Activated naive CD4-positive, alpha-beta T cell treated with anti-CD3 and anti-CD28 coated beads, Interleukin-2, amount 10 ng/mL, durations not matched to agents 7 days and 5 days (primary cell): ENCODE measurements at places on chromosomes 11 and 22.

- DNase-seq: no peak
Observed at GRCh38 chr22:29145321-29146072, 60.2 kb upstream of the EMID1 start.

GRCh38 chr11:83449338-83449913 lies 163.3 kb upstream of the CCDC90B start:
- DNase-seq: no peak

DNA sequence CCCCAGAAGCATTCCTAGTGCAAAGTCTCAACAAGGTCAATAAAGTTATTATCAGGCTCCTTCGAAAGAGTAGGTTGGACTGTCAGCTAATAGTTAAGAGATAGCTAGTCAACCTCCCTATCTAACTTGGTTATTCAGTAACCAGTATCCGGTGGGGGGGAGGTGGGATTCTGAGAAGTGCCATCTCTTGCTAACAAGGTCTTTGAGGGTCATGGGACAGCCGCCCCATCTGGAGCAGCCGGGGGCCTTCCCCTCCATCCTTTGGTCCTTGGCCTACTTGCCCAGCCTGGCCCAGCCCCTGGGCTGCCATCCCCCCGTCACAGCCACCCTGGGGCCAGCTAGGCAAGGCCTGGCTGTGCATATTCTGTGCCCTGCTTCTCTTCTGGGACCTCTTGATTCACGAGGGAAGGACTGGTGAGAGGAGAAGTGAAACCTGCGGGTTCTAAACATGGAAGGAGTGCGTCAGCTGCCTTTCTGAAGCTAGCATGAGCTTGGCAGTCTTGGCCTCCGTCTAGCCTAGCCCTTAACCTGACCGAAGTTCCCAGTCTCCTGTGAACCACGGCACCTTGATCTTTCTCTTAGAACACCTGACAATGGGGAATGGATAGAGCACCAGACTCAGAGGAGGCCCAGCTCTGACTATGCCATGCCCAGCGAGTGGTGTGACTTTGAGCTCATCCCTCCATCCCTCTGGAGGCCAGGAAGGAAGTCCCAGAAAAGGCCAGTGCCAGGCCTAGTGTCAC lies 9.3 kb downstream of the SLC37A2 start:
- DNase-seq: no peak

DNA sequence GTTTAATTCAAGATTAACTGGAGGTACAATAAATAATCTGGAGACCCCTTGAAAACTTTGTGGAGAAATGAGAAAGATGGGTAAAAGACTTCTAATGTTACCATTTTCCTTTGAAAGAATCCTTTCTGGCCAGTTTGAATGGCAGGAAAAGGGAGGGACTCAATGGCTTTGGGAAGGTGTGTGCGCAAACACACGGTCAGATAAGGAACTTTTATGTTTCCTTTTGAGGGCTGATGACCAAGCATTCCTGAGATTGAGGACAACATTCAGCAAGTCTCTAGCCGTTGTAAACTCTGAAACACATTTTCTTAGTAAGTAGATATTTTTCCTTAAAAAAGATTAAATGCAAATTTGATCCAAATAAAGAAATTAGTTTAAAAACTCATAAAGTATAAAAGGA lies 909.7 kb upstream of the TENM4 start:
- DNase-seq: no peak

DNA sequence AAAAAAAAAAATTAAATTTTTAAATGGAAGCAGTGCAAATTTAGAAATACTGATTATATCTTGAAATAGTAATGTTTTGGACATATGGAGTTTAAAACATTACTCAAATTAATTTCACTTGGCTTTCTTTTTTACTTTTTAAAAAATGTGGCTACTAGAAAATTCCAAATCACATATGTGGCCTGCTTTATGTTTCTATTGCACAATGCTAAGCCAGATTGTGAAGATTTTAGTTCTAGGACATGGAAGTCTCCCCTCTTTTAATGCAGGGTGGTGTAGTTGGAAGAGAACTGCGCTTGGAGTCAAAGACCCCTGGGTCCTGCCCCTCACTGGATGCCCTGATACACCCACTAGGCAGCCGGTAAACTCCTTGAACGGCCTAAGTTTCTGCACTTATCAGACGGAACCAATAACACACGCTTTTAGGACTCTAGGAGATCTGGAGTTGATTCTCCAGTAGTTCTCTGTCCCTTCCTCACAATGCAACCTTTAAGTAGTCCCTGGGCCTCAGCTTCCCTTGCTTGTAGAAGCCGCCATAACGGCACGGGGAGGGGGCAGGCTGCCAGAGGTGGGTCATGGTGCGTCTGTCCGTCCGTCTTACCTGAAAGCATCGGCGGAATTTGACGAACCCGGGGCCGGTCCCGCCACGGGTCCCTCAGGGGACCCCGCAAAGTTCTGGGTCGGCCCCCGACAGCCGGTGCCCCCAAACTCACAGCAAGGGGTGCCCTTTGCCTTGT lies 505 bp downstream of the FAM227A start:
- no peak for DNase-seq

GRCh38 chr11:68749229-68750123 lies 1.8 kb downstream of the TESMIN start:
- DNase-seq: no peak

GRCh38 chr11:18485913-18486528 lies 30.4 kb downstream of the LDHAL6A start:
- DNase-seq: no peak

- DNase-seq: no peak
Observed at GRCh38 chr11:17894929-17895658, 117.8 kb downstream of the SERGEF start.

GRCh38 chr11:132821014-132821413 lies 711.3 kb downstream of the OPCML start:
- DNase-seq: no peak

DNA sequence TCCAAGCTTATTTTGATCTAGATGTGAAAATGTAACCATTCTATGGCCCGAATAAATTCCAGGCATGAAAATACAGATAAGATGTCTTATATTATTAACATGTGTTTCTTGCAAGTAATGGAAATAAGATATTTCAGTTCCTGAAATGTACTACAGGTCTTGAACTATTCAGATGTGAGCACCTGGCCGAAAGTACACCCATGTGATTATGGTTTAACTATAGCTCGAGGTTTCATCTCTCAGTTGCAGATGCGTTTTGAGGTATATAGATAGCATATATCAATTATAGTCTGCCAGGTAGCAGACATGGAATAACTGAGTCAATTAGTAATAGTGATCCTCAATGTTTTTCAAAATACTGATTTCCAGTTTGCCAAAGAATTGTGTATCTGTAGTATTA lies 68.3 kb downstream of the DDIAS start:
- no peak for DNase-seq

DNA sequence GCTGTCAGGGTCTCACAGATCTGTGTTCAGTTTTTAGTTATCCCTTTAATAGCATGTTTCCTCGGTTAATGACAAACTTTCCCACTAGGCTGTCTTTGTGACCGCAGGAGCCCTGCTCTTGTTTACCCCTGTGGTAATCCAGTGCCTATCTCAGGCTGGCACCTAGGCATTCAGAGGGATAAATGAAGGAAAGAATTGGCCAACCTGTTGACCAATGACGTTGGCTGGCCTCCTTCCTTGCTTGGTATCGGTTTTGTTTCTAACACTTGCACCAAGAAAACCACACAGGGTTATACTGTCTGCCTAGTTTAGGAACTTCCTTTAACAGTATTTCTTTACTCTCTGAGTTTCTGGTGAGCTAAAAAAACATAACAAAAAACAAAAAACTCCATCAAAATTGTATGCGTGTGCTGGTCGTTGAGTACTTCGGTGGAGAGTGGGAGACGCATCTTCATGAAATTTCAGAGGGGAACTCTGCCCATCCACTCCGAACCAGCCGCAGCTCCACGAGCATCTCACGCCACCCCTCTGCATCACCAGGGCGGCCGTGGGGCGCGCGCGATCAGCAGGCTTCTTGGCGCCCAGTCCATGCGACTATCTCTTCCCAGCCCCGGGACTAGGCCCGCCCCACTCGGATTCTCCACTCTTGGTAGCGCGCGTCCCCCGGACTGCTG lies 563 bp upstream of the ENDOD1 start:
- DNase-seq: peak; percentile 58

- no peak for DNase-seq
Observed at GRCh38 chr11:114784216-114784615, 105.9 kb downstream of the NXPE2 start.

- no peak for DNase-seq
Observed at GRCh38 chr11:8020244-8020597, 33.1 kb downstream of the EIF3F start.

DNA sequence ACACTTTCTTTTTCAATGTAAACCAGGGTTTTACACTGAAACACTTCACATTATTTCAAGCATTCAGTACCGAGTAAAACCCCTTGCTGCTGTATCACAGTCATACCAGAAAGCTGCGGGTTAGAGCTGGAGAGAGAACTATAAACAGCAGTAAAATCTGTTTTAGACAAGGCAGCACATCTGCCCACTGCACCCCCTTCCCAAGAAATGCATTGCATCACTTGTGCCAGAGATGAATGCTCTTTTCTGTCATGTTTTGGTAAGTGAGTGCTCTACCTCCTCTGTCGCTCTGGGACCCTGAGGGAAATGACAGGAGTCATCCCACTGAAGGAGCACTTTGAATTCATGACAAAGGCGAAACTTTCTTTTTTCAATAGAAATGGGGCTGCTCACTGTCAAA lies 107.2 kb downstream of the MAML2 start:
- peak; percentile 50 for DNase-seq

- DNase-seq: no peak
Observed at GRCh38 chr11:34654483-34655334, 33.8 kb downstream of the EHF start.

GRCh38 chr11:72630104-72630852 lies 43.9 kb downstream of the PDE2A start:
- DNase-seq: no peak

GRCh38 chr11:72786305-72787215 lies 7.3 kb downstream of the STARD10 start:
- DNase-seq: no peak

DNA sequence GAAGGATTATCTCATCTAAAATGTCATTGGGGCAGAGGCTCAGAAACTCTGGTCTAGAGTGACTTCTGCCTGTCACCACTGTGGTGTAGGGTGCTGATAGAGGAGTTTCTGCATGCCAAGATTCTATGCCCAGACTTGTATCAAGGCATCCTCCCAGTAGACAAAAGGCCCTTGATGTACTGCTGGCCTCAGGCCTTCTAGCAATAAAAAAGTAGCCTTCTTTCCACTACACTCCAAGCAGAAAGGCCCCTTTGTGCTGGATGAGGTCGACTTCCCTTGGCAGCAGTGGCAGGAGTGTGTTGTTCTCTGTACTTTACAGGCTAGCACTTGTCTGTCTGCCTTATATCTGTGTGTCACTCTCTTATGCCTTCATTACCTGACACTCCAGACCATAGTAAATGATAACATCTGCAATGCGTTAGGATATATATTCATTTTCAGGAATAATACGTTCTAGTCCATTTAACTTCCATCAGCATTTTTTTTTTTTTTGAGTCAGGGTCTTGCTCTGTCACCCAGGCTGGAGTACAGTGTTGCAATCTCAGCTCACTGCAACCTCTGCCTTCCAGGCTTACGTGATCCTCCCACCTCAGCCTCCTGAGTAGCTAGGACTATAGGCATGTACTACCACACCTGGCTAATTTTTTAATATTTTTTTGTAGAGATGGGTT lies 49.5 kb upstream of the RRM1 start:
- DNase-seq: no peak

GRCh38 chr11:104899226-104899625 lies 966 bp upstream of the CASP12 start:
- DNase-seq: no peak

GRCh38 chr22:26763633-26764361 lies 106.4 kb downstream of the MIAT start:
- no peak for DNase-seq

- no peak for DNase-seq
Observed at GRCh38 chr22:39298241-39298987, 21.0 kb downstream of the RPL3 start.

DNA sequence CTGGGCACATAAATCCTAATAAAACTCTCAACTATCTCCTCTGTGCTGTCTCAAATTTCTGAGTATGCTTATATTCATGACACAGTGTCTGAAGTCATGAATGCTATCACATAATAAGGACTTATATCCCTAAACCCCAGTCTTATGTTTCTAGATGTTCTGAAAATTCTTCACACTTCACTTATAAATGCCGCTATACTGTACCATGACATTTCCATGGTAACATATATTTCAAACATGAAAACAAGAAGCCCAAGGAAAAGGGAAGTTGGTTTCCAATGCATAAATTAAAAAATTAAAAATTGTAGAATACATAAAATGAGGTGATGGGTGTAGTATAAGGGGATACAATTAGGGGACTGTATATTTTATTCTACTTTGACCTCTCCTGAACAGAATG lies 11.7 kb downstream of the GVQW3 start:
- DNase-seq: no peak

- no peak for DNase-seq
Observed at GRCh38 chr11:75293903-75294302, 53.3 kb downstream of the TPBGL start.

DNA sequence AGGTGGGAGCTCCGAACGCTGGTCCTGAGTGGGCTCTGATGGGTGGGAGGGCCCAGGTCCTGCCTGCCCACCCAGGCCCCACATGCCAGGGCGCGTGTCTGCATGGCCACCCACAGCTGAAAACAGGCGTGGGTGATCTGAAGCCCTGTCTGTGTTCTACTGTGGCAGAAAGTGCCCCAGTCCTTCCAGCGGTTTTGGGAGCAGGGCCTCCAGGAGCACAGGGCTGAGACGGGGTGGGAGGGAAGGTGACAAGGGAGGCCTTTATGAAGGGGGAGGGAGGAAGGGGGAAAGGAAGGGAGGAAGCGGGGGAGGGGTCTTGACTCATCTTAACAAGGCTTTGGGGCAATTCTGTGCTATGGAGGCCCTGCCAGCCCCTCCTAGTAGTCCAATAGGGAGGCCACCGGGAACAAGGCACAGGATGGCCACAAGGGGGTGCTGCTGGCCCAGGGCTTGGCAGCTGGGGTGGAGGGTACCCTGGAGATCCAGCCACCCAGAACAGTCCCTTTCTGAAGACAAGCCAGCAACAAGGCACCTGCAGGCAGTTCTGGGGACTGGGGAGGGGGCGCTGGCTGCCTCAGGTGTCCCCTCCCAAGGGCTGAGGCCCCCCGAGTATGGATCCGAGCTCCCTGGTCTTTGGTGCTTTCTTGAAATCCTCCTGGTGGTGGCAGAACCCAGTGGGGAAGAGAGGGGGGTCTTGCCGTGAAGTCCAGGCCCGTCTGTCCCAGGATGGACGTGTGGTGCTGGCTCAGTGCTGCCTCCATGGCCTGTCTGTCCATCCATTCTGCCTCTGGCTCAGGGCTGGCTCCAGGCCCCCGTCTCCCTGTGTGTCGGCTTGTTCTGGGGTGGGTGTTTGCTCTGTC lies 6.3 kb upstream of the FADS3 start:
- DNase-seq: peak; percentile 85

DNA sequence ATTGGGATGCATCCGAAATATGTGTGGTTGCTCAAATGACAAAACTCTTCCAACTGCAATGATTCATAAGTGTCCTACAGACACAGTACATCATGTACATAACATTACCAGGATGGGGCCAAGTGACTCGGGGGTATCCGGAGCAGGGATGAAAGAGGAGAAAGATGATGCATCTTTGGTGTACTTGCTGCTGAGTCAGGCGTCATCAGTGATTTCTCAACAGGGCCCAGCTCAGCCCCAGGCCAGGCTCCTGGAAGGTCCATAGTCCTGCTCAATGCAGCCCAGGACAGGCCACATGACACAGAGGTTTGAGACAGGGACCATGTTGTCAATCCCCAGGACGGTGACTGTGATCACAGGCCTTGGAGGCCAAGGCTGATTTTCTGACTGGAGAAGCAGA lies 59.3 kb downstream of the GGTLC2 start:
- peak; percentile 9 for DNase-seq

GRCh38 chr11:79708319-79708932 lies 267.6 kb upstream of the TENM4 start:
- DNase-seq: no peak

GRCh38 chr22:45807156-45807915 lies 135.7 kb downstream of the ATXN10 start:
- DNase-seq: no peak
